ENCODE measurements at places on chromosomes 5 and 9.

DNA sequence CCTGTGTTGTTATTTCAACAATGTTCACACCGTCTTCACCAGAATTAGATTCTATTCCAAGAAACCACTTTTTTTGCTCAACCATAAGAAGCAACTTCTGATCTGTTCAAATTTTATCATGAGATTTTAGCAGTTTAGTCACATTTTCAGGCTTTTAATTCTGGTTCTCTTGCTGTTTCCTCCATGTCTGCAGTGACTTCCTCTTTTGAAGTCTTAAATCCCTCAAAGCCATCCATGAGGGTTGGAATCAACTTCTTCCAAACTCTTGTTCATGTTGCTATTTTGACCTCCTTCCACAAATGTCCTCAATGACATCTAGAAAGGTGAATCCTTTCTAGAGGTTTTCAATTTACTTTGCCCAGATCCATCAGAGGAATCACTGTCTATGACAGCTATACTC lies 25.7 kb upstream of the ENTREP1 start:
- H3K4me3 ChIP-seq = no peak overlapping the region
- no peak for DNase-seq
- no peaks in the 10 kb centered on the region for H3K36me3 ChIP-seq
- no peak overlapping the region for H3K27ac ChIP-seq
- H3K4me1 ChIP-seq = no peaks in the 10 kb centered on the region

DNA sequence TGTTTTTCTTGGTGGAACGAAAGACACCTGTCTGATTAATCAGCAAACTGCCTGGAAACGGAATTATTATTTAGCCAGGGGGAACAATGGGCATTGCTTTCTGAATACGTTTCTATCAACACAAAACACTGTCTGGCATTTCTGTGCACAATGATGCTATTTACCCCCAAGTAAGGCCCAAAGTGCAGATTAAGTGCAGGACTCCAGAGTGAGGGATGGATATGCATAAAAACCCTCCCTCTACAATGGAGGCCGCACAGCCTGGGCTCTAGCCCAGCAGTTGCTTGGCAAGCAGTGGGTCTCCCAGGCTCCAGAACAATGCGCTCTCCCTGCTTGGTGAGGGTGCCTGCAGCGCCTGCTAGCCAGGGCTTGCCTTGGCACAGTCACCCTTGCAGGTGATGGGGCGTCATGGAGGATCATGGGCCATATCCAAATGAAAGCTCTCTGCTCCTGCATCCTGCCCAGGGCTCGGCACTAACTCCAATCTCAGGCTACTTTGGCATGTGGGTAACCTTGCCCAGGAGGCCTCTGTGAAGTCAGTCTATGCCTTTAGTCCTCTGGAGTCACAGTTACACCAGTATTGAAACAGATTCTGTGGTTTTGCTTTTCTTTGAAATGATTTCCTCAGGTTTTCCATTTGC lies 11.5 kb upstream of the SPATA24 start:
- no peak for DNase-seq
- H3K27ac ChIP-seq = peak overlapping the region; percentile 78
- H3K4me3 ChIP-seq = peak overlapping the region; percentile 58
- H3K36me3 ChIP-seq = no peaks in the 10 kb centered on the region
- H3K27me3 ChIP-seq = no peaks in the 10 kb centered on the region

GRCh38 chr9:91589101-91589553 lies 165.5 kb upstream of the NFIL3 start:
- DNase-seq = no peak
- H3K4me1 ChIP-seq = no peaks in the 10 kb centered on the region
- H3K27me3 ChIP-seq = peaks cover 25% of the 10 kb centered on the region
- no peak overlapping the region for H3K4me3 ChIP-seq
- H3K36me3 ChIP-seq = no peaks in the 10 kb centered on the region

GRCh38 chr5:115423541-115423940 lies 121.0 kb downstream of the FEM1C start:
- H3K27me3 ChIP-seq = peaks cover 12% of the 10 kb centered on the region
- H3K4me3 ChIP-seq = no peak overlapping the region
- no peak for DNase-seq
- no peaks in the 10 kb centered on the region for H3K4me1 ChIP-seq

- H3K4me3 ChIP-seq = no peak overlapping the region
- no peak for DNase-seq
- H3K27me3 ChIP-seq = peaks cover 37% of the 10 kb centered on the region
- peaks cover 4% of the 10 kb centered on the region for H3K4me1 ChIP-seq
- peaks cover under 1% of the 10 kb centered on the region for H3K36me3 ChIP-seq
- no peak overlapping the region for H3K27ac ChIP-seq
Measured at GRCh38 chr5:80387063-80387768, 20.6 kb upstream of the ZFYVE16 start.

Measured in natural killer cell treated with Interleukin-12 subunit alpha and Interleukin-12 subunit beta and Interleukin-15 and Interleukin-18, amount 100 ng/mL, for 72 hours (primary cell).